H9 (cell line): ENCODE measurements at places on chromosomes 16 and 17. TPM values are rescaled to one million over a fixed set of nuclear protein-coding genes. Genes with fewer than 3 reads are reported as not detected.

ZNF385C gene
- total RNA-seq, result 2.8 and 3.1 TPM in 2 replicates

DNA sequence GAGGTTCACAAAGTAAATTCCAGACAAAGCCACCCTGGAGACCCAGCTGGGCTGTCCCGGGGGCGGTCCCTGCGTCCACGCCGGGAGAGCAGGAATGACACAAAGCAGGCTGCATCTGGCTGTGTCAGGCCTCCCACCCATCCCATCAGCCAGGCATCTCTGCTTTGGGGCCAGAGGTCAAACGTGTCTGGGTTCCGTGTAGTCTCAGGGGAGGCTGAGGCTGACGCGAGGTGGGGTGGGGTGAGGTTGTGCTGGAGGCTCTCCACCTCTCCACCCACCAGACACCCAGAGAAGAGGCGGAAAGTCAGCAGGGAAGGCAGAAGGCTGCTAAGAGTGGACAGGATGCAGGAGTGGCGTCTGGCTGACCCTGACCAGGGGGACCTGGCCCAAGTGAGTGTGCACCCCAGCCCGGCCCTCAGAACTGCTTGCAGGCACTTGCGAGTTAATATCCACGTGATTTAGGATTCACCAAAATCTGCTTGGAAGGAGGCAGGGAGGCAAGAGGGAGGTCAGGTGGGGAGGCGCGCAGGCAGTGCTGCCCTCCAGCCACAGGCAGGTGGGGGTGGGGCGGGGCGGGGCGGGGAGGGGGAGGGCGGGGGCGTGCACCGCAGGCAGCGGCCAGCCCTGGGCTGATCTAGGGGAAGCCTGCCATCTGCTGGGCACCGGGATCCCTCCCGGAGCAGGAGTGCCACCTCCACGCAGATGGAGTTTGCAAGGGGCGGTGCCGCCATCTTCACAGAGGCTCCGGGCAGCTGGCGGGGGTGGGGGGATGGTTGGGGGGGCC lies 44.3 kb downstream of the TBC1D16 start:
- DNase-seq, result peak; percentile 94
- H3K27ac ChIP-seq, result no peak overlapping the region
- peak overlapping the region; percentile 45 for H3K4me3 ChIP-seq

- no peaks in the 10 kb centered on the region for H3K4me1 ChIP-seq
- no peak overlapping the region for H3K27ac ChIP-seq
- H3K27me3 ChIP-seq, result peaks cover 11% of the 10 kb centered on the region; the same call in 1 of the 2 replicates
- H3K36me3 ChIP-seq, result peaks cover 31% of the 10 kb centered on the region
Measured at GRCh38 chr16:30655815-30656347, 2.4 kb upstream of the FBRS start.

SLC38A8 gene
- 0.35 TPM in 1 of 2 replicates, not detected in the other for total RNA-seq

GRCh38 chr16:26546573-26546972 lies 520.2 kb upstream of the C16orf82 start:
- H3K36me3 ChIP-seq, result no peaks in the 10 kb centered on the region
- no peak overlapping the region for H3K4me3 ChIP-seq
- H3K27ac ChIP-seq, result no peak overlapping the region
- H3K27me3 ChIP-seq, result no peaks in the 10 kb centered on the region
- no peak for DNase-seq

DNA sequence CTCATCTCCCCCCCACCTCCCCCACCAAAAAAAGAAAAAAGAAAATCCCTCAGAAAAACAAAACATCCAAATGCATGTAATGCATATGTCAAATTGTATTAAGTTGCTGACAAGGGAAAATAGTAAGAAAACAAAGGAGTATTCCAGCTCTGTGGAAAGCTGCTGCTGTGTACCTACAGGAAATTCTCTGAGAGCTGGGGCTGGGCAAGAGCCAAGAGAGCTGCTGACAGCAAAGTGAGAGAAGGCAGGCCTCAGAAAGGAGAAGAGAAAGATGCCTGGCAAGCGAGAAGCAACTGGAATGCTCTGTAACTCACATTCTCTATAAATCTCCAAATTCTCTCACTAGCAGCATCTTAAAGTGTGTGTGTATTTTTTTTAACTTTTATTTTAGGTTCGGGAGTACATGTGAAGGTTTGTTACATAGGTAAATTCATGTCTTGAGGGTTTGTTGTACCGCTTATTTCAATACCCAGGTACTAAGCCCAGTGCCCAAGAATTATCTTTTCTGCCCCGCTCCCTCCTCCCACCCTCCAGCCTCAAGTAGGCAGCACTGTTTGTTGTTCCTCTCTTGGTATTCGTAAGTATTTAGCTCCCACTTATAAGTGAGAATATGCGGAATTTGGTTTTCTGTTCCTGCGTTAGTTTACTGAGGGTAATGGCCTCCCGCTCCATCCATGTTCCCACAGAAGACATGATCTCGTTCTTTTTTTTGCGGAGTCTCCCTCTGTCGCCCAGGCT lies 24.4 kb downstream of the CNTROB start:
- H3K27ac ChIP-seq, result no peak overlapping the region
- H3K4me3 ChIP-seq, result no peak overlapping the region
- H3K36me3 ChIP-seq, result no peaks in the 10 kb centered on the region
- no peaks in the 10 kb centered on the region for H3K27me3 ChIP-seq
- H3K4me1 ChIP-seq, result no peaks in the 10 kb centered on the region; the same call in 1 of the 2 replicates

DNA sequence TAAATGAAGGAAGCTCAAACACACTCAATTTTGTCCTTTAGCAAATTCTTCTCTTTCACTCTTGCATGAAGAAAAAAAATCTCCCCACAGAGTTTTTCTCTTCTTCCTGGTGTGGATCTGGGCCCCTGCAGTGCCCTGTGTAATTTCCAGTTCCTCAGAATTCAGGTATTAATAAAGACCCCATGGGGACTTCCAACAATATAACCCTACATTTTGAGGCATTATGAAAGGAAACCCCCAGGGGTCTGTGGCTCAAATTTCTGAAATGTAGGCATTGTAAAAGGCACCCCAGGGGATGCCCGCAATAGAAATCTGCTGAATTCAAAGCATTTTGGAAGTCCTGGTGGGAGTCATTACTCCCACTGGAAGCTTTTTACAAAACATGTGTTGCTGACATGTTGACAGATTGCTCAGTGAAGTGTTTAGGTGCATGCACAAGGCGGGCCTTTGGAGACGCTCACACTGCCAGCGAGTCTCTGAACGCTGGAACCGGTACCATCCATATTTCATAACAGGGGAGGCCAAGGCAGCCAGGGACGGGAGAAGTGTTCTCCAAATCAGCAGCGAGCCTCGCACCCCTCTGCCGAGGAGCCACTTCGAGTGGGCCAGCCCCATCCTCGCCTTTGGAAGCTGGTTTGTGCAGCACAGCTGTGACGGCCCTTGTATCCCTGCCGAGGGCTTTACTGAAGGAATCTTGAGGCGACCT lies 154.0 kb downstream of the ZNF423 start:
- H3K4me3 ChIP-seq, result peak overlapping the region; percentile 46
- H3K36me3 ChIP-seq, result peaks cover 2% of the 10 kb centered on the region; the same call in 2 of the 3 replicates
- DNase-seq, result peak; percentile 75
- no peaks in the 10 kb centered on the region for H3K27me3 ChIP-seq
- H3K27ac ChIP-seq, result no peak overlapping the region

GRCh38 chr16:81558077-81558443 lies 113.5 kb downstream of the CMIP start:
- H3K27me3 ChIP-seq, result no peaks in the 10 kb centered on the region
- no peaks in the 10 kb centered on the region for H3K36me3 ChIP-seq
- no peak overlapping the region for H3K27ac ChIP-seq
- H3K4me3 ChIP-seq, result no peak overlapping the region

- H3K4me3 ChIP-seq, result no peak overlapping the region
- no peaks in the 10 kb centered on the region for H3K4me1 ChIP-seq
- DNase-seq, result peak; percentile 20
- no peaks in the 10 kb centered on the region; the same call in 2 of the 3 replicates for H3K36me3 ChIP-seq
- no peaks in the 10 kb centered on the region for H3K27me3 ChIP-seq
Measured at GRCh38 chr16:66391726-66392670, 25.5 kb downstream of the CDH5 start.

ANKRD40CL gene
- not detected in 2 replicates for total RNA-seq

GRCh38 chr16:24151482-24151939 lies 104.6 kb upstream of the CACNG3 start:
- peaks cover 5% of the 10 kb centered on the region; the same call in 1 of the 2 replicates for H3K4me1 ChIP-seq
- H3K4me3 ChIP-seq, result no peak overlapping the region
- H3K36me3 ChIP-seq, result 0 out of 3 replicates have a peak, but pooled peaks cover 1% of the 10 kb centered on the region
- H3K27ac ChIP-seq, result no peak overlapping the region
- no peak for DNase-seq

DNA sequence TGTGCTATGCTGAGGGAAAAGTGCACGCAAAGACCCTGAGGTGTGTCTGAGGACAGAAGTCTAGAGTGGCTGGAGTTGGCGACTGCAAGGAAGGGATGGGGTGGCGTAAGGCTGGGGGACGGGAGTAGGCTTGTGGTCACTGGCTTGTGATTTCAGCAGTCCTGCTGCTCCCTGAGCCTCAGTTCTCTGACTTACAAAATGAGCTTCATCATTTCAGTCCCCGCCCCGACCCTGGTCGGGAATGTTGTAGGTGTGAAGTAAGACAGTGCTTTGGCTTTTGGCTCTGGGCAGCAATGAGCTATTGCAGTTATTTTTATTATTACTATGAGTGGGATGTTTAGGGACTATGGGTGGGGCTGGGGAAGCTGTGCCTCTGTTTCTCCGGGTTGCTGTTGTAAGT lies 8.6 kb downstream of the ADGRG1 start:
- H3K36me3 ChIP-seq, result no peaks in the 10 kb centered on the region
- peaks cover 2% of the 10 kb centered on the region; the same call in 1 of the 2 replicates for H3K27me3 ChIP-seq
- DNase-seq, result no peak
- H3K4me3 ChIP-seq, result no peak overlapping the region
- no peaks in the 10 kb centered on the region for H3K4me1 ChIP-seq

DNA sequence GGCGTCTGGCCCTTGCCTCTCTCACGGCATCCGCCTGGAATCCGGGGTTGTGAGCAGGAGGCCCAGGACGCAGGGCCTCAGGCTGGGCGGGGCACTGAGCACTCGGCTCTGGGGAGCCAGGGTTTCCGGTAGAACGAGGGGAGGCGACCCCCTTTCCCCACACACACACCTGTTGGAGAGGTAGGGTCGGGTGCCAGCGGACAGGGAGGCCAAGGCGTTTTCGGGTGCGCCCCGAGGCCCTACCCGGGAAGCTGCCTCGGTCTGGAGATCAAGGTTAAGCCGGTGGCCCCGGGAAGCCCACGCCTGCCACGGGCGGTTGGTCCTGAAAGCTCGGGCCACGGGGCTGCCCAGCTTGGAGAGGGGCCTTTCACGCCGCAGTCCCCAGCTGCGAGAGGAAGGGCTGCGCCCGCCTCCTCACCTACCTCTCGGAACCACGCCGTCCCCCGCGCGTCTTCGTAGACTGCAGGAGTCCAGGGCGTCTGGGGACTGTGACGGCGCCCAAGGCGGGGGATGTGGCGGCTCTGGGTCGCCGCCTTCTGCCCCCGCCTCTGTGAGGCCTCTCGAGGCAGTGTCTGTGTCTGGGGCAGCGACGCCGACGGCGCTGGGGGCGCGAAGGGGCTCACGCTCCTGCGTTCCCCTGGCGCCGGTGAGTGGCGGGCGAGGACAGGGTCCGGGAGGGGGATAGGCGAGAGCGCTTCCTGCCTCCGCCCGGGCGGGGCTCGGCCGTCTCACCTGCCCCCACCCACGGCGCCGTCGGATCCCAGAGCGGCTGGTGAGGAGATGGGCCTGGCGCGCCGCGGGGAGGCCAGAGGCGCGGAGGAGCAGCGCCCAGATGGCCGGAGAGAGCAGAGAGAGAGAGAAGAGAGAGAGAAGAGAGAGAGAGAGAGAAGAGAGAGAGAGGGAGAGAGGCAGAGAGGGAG lies 20.3 kb upstream of the HOXB9 start:
- peaks cover 79% of the 10 kb centered on the region for H3K27me3 ChIP-seq
- DNase-seq, result peak; percentile 74
- no peak overlapping the region for H3K27ac ChIP-seq
- peak overlapping the region; percentile 22; the same call in 1 of the 2 replicates for H3K4me3 ChIP-seq
- no peaks in the 10 kb centered on the region for H3K4me1 ChIP-seq

GRAPL gene
- 0.55 TPM in 1 of 2 replicates, not detected in the other for total RNA-seq

- no peaks in the 10 kb centered on the region for H3K4me1 ChIP-seq
- H3K27ac ChIP-seq, result no peak overlapping the region
- H3K27me3 ChIP-seq, result peaks cover 34% of the 10 kb centered on the region
- H3K4me3 ChIP-seq, result peak overlapping the region; percentile 79
- H3K36me3 ChIP-seq, result no peaks in the 10 kb centered on the region
- no peak for DNase-seq
Measured at GRCh38 chr16:88456356-88457292, 3.5 kb downstream of the ZFPM1 start.

ZG16 gene
- total RNA-seq, result not detected in 2 replicates

TBX6 gene
- total RNA-seq, result 1.6 and 1.9 TPM in 2 replicates

DNA sequence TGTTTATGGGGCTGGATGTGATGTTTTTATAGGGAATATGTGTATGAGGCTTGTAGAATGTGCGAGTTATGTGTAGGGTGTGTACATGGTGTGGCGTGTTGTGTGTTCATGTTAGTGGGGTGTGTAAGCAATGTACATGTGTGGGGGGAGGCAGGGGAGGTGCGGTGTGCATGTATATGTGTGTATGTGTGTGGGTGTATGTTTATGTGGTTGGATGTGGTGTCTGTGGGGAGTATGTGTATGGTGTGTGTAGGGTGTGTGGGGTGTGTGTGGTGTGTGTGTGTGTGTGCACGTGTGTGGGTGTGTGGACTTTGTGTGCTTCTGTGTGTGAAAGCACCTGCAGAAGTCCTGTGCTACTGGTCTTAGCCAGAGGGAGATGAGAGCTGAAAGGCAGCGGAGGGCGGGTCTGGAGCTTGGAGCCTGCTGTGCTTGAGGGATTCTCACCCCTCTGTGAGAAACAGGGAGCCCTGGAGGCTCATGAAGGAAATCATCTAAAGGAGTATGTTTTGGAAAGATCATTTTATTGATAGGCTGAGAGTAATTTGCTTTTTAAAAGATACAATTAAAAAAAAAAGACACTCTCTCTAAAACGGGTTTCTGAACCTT lies 222.7 kb downstream of the HS3ST4 start:
- H3K4me1 ChIP-seq, result no peaks in the 10 kb centered on the region; the same call in 1 of the 2 replicates
- H3K4me3 ChIP-seq, result no peak overlapping the region
- DNase-seq, result no peak
- no peak overlapping the region for H3K27ac ChIP-seq

- H3K27ac ChIP-seq, result no peak overlapping the region
- DNase-seq, result peak; percentile 8
- H3K4me3 ChIP-seq, result no peak overlapping the region
- H3K27me3 ChIP-seq, result no peaks in the 10 kb centered on the region
- H3K36me3 ChIP-seq, result no peaks in the 10 kb centered on the region
Measured at GRCh38 chr16:47063011-47063724, 80.6 kb downstream of the NETO2 start.

DNA sequence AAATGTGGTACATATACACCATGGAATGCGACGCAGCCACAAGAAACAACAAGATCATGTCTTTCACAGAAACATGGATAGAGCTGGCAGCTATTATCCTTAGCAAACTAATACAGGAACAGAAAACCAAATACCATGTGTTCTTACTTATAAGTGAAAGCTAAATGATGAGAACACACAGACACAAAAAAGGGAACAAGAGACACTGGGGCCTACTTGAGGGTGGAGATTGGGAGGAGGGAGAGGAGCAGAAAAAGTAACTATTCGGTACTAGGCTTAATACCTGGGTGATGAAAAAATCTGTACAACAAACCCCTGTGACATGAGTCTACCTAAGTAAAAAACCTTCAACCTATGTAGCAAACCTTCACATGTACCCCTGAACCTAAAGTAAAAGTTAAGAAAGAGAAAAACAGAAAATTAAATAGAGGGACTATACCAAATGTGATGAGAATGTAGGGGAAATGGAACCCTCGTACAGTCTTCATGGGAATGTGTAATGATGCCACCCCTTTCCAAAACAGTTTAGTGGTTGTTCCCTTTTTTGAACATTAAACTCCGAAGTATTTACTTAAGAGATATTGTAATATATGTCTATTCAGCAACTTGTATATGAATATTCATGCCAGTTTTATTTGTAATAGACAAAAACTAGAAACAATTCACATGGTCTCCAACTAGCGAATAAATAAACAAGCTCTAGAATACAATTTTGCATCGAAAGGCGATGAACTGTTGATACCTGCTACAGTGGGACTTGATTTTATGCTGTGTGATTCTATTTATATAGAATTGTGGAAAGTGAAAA lies 33.9 kb downstream of the AHSP start:
- DNase-seq, result no peak
- no peaks in the 10 kb centered on the region; the same call in 1 of the 2 replicates for H3K27me3 ChIP-seq
- no peak overlapping the region for H3K27ac ChIP-seq
- H3K36me3 ChIP-seq, result peaks cover 6% of the 10 kb centered on the region; the same call in 1 of the 2 replicates
